ENCODE measurements at places on chromosomes 2 and 18. TPM values are rescaled to one million over a fixed set of nuclear protein-coding genes. Genes with fewer than 3 reads are reported as not detected.

Gene PRKAG3
- not detected for total RNA-seq

Gene SPOPL
- 18.7 TPM for total RNA-seq

Gene FSHR
- not detected for total RNA-seq

Gene C2orf92
- total RNA-seq: 4.0 TPM

Gene FNDC4
- not detected for total RNA-seq

Gene WDFY1
- total RNA-seq: 32.8 TPM

Data from activated T-cell treated with anti-CD3 and anti-CD28 coated beads, Interleukin-2, amount 50 U/mL, for 4 hours (primary cell).